Stimulated activated CD8-positive, alpha-beta memory T cell treated with anti-CD3 and anti-CD28 coated beads, Interleukin-15, amount 100 ng/mL, for 24 hours (primary cell): ENCODE measurements at places on chromosomes 2 and 18.

- DNase-seq, result no peak
Measured at GRCh38 chr2:233449081-233449901, 95.0 kb downstream of the DGKD start.

GRCh38 chr2:98160554-98160953 lies 73.6 kb downstream of the VWA3B start:
- DNase-seq, result no peak

- DNase-seq, result no peak
Measured at GRCh38 chr2:70024284-70024683, 62.9 kb upstream of the ASPRV1 start.

GRCh38 chr2:58339548-58340243 lies 98.6 kb upstream of the FANCL start:
- DNase-seq, result no peak

GRCh38 chr2:36731941-36732672 lies 35.6 kb downstream of the VIT start:
- DNase-seq, result no peak

- DNase-seq, result no peak
Measured at GRCh38 chr18:35455926-35456763, 41.6 kb downstream of the INO80C start.

DNA sequence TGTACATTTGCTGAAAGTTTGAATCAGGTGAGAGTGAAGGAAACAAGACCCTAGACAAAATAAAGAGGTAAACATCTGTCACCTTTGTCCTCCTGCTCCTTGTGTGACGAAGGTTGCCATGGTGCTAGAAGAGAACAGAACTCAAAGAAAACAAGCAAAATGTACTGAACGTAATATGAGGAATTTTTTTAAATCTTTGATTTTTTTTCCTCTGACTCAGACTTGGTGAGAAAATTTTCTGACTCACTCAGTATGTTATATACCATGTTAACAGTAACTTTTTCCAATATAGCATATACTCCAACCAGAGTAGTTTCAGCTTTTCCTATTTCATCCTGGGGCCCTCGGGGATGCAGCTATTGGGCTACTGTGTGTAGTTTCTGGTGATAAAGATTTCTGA lies 2114.6 kb upstream of the PIK3C3 start:
- DNase-seq, result no peak

DNA sequence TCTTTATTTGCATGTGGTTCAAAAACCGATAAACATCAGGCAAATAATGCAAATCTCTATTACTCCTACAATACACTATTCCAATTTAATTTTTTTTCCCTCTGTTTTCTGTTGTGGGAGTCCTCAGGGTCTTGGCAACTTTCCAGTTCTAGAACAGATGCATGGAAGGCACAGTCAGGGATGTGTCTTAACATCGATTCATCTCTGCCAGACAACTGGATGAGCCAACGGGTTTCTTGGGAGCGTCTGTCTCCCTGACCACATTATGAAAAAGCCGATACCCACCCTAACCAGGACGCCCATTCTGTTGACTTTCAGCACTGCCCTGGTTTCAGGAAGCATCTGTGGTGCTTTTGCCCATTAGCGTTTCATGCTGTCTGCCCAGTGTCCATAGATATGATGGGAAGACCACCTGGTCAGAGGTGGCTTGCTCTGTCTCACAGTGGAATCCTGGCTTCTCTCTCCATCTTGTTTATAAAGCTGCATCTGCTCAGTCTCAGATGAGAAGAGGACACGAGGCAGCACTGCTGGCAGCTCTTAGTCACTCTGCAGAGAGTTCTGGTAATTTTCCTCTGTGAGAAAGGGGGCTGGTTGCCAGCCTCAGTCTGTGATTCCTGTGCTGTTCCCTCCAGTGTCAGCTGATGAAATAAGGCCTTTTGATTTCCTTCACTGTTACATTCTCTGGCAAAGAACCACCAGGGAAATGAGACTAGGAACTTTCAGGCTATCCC lies 57.9 kb upstream of the KCNE4 start:
- no peak for DNase-seq

- no peak for DNase-seq
Measured at GRCh38 chr18:6775702-6776101, 46.2 kb downstream of the ARHGAP28 start.

GRCh38 chr2:167127135-167127534 lies 238.9 kb downstream of the XIRP2 start:
- DNase-seq, result no peak

DNA sequence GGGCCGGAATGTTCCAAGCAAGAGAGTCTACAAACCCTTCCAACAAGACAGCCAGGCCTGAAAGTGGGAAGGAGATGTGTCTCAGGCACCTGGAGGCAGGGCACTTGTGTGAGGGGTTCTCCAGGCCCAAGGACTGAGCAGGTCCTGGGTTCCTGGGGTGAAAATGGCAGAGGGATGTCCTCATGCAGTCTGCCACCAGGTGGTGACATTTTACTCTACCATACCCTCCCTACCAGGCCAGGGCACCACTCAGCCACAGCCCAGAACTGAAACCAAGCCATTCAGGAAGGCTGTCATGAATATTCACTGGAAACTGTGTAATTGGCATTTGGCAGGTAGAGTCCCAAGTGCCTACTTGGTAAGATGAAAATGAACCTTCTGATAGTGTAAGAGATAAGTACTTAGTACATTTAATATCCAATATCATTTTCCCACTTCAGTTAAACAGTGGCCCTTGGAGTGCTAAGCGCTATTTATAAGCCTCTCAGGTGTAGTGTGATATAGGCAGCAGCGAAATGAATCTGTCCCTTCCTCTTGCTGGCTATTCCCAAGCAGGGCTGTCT lies 185.1 kb downstream of the MYO5B start:
- DNase-seq, result no peak

- no peak for DNase-seq
Measured at GRCh38 chr18:74249181-74249968, 42.4 kb downstream of the CYB5A start.

DNA sequence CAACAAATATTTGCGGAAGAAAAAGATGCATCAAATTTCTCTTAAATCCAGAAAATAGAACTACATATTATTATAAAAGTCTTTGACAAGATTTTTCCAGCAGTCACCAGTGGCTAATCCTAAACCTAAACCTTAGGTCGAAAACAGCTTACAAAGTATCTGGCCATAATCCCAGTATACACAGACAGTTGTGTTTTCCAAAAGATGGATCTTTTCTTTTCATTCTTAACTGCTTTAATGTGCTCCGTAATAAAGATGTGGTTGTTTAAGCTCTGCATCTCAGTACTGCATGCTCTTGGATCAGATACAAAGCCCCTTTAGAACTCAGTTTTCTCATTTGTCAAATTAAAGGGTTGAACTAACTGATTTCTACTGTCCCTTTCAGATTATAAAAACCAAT lies 247.8 kb downstream of the TXNL1 start:
- no peak for DNase-seq

GRCh38 chr2:127067620-127068350 lies 39.2 kb downstream of the BIN1 start:
- peak; percentile 29 for DNase-seq
